ENCODE measurements at places on chromosomes 5 and 9.

GRCh38 chr5:64977779-64978178 lies 209.0 kb downstream of the CWC27 start:
- no peak for DNase-seq

GRCh38 chr5:55407059-55407684 lies 99.4 kb downstream of the MTREX start:
- no peak for DNase-seq

GRCh38 chr9:121299467-121300282 lies 31.7 kb downstream of the GSN start:
- no peak for DNase-seq

DNA sequence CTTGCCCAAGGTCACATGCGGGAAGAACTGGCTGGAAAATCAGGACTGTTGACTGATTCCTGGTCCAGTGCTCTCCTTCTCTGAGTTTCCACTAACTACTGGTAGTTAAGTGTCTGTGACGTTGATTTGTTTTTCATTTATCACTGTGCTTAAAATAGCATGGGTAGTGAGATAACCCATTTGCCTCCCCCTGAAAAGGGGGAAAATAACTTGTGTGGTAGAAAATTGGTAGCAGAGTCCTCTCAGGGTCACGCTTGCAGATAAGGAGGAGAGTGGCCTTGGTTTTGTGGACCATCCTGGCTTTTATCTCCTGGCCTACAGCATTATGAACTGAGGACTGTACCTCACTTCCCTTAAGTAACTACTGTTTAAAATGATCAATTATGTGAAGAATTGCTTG lies 10.9 kb downstream of the FUBP3 start:
- no peak for DNase-seq

Data from activated CD4-positive, alpha-beta T cell treated with anti-CD3 and anti-CD28 coated beads, Interleukin-2, amount 50 U/mL, for 24 hours (primary cell).